Esophagus squamous epithelium (tissue), 5 donors: ENCODE measurements at places on chromosomes 2 and 18.

DNA sequence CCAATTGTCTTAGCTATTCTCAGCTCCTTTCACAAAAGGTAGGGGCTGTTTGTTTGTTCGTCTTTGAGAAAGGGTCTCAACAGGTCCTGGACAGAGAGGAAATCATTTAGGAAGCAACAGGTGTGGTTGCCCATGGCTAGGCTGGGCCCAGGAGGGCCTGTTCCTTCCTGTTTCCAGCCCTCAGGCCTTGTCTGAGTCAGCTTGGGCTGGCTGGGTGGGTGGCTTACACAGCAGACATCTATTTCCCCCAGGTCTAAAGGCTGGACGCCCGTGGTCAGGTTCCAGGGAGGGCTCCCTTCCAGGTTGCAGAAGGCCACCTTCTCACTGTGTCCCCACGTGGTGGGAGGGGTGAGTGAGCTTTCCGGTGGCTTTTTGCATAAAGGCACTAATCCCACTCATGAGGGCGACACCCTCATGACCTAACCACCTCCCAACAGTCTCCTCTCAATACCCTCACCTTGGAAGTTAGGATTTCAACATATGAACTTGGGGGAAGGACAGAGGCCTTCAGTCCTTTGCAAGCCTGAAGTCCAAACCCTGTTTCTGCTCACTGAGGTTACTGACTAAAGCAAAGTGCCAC is 45.5 kb downstream of the ARHGEF4 start:
- DNase-seq: no peak

GRCh38 chr2:70720124-70720523 is 47.9 kb downstream of the ADD2 start:
- no peak for DNase-seq

GRCh38 chr2:236334122-236334876 is 70.1 kb upstream of the ASB18 start:
- no peak for DNase-seq

GRCh38 chr2:169839954-169840746 is 12.9 kb downstream of the UBR3 start:
- no peak for DNase-seq

GRCh38 chr2:39538718-39539117 is 101.6 kb upstream of the MAP4K3 start:
- no peak for DNase-seq

GRCh38 chr2:99776906-99777646 is 287.3 kb upstream of the REV1 start:
- DNase-seq: no peak

GRCh38 chr2:177172034-177172880 is 40.3 kb upstream of the HNRNPA3 start:
- no peak for DNase-seq

- no peak for DNase-seq
Observed at GRCh38 chr2:104793966-104794365, 59.9 kb upstream of the POU3F3 start.

GRCh38 chr2:170525566-170525900 is 189.6 kb upstream of the SP5 start:
- no peak for DNase-seq

- no peak for DNase-seq
Observed at GRCh38 chr18:78069784-78070664, 820.4 kb downstream of the GALR1 start.

DNA sequence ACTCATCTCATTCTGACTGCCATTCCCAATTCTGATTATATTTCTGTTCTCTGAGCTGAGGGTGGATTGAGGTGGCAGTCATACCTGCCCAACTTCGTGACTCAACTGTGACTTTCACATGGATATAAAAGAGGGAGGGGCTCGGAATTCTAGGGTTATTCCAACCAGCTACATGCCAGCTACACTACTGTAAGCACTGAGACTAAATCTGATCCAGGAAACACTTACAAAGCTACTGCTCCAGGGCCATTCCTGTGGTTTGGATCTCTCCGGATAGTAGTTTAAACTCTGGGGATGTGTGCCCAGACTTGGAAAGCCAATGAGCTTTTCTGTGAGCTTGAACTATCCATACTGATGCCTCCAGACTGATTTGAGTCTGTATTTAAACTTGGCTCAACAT is 7.9 kb downstream of the MAP2 start:
- no peak for DNase-seq

DNA sequence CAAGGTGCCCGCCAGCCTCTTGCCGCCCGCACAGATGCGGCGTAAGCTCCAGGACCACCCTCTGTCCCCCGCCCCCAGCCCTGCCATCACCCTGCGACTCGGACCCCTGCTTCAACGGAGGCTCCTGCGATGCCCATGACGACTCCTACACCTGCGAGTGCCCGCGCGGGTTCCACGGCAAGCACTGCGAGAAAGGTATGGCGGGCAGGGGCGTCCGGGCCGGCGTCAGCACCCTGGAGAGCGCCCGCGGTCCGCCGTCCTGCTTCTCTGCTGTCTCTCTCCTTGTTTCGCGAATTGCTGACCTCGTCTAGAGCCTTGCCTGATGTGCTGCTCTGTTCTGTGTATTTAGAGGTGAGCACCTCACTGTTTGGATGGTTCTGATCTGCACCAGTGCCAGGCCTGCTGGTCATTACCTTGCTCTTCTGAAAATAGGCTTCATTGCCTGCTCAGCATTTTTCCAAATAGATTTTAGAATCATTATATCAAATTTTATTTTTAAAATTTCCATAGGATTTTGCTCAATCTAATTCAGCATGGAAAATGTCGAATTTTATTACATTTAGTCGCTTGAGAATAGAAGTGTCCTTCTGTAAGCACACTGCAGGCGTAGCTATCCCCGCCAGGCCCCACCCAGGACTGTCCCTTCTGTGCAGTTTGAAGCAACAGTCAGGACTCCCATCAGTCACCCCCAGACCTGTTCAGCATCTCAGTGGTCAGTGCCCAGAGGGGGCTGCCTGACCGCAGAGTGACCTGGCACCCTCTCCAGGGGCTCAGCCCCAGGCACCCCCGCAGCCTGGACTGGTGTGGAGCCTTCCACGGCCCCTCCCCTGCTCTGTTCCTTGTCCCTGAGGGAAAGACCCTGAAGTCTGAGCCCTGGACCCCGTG is 51.6 kb downstream of the SNED1 start:
- no peak for DNase-seq

GRCh38 chr18:69636529-69637301 is 236.0 kb downstream of the DOK6 start:
- DNase-seq: no peak

- no peak for DNase-seq
Observed at GRCh38 chr2:57370882-57371585, 675.6 kb upstream of the VRK2 start.

DNA sequence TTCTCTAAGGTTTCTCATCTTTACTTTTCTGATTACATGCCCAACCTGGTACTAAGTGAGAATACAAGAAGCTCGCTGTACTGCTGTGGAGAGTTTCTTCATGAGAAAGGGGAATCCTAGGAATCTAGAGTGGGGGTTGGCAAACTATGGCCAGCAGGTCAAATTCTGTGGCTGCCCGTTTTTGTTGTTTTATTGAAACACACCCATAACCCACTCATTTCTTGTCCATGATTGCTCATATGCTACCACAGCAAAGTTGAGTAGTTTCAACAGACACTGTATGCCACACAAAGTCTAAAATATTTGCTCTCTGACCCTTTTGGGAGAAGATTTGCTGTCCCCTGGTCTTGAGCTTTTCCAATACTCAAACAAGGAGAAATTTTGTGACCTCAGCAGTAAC is 58.8 kb downstream of the C2orf74 start:
- DNase-seq: no peak
